ENCODE measurements at places on chromosomes 3 and 15. TPM values are rescaled to one million over a fixed set of nuclear protein-coding genes. Genes with fewer than 3 reads are reported as not detected.

DNA sequence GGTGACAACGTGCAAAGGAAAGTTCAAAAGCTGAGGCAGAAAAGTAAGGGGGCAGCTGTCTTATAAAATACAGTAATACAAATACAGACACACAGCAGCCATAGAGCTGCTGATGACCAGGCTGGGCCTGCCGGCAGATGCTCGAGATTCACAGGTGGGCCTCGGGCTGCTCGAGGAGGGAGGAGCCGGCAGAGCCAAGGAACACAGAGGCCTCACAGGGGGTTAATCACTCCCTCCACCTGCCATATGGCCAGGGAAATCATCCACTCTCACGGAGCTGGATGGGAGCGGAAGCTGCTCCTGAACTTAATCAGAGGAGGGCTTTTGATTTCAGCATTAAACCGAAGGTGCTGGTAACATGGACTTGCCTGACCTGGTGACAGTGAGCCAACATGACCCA, 29.6 kb upstream of the MGLL start:
- no peak for DNase-seq

DNA sequence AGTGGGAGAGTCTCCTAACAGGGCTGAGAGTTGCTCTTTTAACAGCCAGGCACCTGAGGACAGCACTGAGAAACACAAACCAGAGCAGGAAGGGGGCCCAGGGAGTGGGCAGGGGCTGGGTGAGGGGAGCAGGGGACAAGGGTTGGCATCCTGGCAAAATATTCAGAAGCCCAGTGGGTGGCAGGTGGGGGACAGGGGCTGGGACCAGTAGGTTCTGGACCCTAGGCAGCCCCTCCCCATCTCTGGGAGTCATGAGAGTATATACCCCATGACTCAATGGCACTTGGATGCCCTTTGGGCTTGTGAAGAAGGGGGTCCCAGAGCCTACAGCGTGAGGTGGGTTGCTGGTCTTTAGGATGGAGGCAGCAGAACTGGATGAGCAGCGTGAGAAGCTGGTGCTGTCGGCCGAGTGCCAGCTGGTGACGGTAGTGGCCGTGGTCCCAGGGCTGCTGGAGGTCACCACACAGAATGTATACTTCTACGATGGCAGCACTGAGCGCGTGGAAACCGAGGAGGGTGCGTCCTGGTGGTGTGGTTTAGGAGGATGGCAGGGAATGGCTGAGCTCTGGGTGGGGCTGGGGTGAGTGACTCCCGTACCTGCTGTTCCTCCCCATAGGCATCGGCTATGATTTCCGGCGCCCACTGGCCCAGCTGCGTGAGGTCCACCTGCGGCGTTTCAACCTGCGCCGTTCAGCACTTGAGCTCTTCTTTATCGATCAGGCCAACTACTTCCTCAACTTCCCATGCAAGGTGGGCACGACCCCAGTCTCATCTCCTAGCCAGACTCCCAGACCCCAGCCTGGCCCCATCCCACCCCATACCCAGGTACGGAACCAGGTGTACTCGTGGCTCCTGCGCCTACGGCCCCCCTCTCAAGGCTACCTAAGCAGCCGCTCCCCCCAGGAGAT, 24.2 kb downstream of the NBEAL2 start:
- no peak for DNase-seq

GRCh38 chr3:195257454-195258448, 13.2 kb downstream of the XXYLT1 start:
- no peak for DNase-seq

GRCh38 chr15:90558171-90558573, 28.4 kb downstream of the CRTC3 start:
- no peak for DNase-seq

GRCh38 chr3:98172621-98173020, 6.1 kb downstream of the OR5H15 start:
- DNase-seq: no peak

Gene SNTN
- total RNA-seq: not detected

Gene AHSG
- not detected for total RNA-seq
